ENCODE measurements at places on chromosomes 16 and 17.

DNA sequence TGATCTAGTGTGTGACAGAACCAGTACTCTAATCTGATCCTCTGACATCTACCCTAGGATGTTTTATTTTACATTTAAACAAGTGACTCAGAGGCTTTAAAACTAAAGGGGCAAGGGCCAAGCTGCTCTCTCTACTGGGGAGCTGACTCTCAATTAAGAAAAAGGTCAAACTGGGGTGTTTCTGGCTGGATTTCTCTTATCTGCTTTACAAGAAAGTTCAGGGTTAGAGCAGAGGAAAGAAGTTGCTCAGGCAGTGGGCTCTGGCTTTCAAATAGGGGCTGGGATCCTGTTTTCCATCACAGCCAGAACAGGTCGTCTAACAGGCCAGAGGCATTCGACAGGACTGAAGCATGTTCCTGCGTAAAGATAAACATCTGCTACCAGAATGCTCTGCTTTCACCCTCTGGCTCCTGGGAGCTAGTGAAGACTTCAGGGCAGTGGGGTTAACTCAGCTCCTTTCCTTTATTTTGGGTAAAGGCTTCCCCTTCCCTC lies 8.5 kb downstream of the MMP28 start:
- DNase-seq, result no peak

DNA sequence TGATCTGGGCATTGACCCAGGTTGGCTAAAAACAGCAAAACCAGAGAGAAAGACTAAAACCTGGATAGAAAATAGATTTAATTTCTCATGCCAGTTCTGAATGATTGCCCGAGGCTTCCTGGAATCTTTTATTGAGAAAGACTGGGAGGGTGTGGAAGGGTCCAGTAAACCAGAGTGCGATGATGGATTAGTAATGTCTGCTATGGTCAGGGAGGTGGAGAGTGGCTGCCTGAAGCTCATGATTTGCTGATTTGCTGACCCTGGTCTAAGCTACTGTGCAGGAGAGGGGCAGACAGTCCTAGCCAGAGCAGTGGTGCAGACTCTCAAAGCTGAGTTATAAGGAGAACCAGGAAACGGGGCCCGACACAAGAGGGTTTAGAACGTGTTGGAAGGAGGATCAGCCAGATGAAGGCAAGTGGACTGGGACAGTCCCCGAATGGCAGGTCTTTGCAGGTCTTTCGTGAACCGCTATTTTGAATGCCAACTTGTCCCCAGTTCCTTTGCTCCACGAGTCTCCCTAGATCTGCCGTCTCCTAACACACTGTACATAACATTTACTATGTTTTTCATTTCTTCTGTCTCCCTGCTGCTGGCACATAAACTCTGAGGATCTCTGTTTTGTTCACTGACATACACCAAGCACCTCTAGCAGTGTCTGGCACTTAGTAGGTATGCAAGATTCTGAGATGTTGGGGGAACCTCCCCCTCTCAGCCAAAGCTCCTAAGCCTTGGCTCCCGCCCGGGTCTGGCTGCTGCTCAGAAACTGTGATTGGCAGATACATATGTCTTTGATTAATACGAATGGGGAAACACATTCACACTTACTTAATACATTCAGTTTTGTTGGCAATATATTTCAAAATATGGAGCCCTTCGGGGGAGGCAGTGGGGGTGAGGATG lies 237.3 kb upstream of the TNRC6C start:
- DNase-seq, result no peak

- no peak for DNase-seq
Observed at GRCh38 chr16:86877835-86878234, 299.5 kb downstream of the FOXL1 start.

- DNase-seq, result no peak
Observed at GRCh38 chr17:32628271-32629044, 141.7 kb downstream of the CDK5R1 start.

All from amygdala (tissue), 56 donors.